GM23338 (cell line): ENCODE measurements at places on chromosomes 1 and 21. TPM values are rescaled to one million over a fixed set of nuclear protein-coding genes. Genes with fewer than 3 reads are reported as not detected.

Gene AKNAD1
- polyA plus RNA-seq, result not detected in 2 replicates

Gene IGSF21
- 14.5 and 15.7 TPM in 2 replicates for polyA plus RNA-seq

Gene LCE3D
- polyA plus RNA-seq, result 0.52 TPM in 1 of 2 replicates, not detected in the other

Gene CNKSR1
- polyA plus RNA-seq, result 9.7 and 9.8 TPM in 2 replicates

Gene TSPEAR
- polyA plus RNA-seq, result 0.45 and 0.92 TPM in 2 replicates

Gene LCE3C
- polyA plus RNA-seq, result not detected in 2 replicates

Gene ASAP3
- 28.0 and 31.3 TPM in 2 replicates for polyA plus RNA-seq

Gene KCND3
- polyA plus RNA-seq, result 0.03 and 0.18 TPM in 2 replicates

Gene VCAM1
- polyA plus RNA-seq, result 0.21 TPM in 1 of 2 replicates, not detected in the other

Gene PTPRU
- 7.9 and 8.0 TPM in 2 replicates for polyA plus RNA-seq

Gene ACTL8
- 0.56 and 0.71 TPM in 2 replicates for polyA plus RNA-seq

Gene FPGT
- 1.2 and 2.6 TPM in 2 replicates for polyA plus RNA-seq

DNA sequence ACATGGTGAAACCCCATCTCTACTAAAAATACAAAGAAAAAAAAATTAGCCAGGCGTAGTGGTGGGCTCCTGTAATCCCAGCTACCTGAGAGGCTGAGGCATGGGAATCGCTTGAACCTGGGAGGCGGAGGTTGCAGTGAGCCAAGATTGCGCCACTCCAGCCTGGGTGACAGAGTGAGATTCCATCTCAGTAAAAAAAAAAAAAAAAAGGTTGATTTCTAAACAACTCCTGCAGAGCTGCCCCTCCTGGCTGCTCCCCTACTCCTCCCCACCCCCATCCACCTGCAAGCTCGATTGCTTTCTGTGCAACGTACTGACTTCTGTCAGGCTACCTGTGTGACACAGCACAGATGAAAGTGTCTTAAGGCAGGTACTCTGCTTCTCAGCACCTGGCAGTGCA lies 13.3 kb downstream of the ETV3L start:
- DNase-seq, result peak; percentile 32

DNA sequence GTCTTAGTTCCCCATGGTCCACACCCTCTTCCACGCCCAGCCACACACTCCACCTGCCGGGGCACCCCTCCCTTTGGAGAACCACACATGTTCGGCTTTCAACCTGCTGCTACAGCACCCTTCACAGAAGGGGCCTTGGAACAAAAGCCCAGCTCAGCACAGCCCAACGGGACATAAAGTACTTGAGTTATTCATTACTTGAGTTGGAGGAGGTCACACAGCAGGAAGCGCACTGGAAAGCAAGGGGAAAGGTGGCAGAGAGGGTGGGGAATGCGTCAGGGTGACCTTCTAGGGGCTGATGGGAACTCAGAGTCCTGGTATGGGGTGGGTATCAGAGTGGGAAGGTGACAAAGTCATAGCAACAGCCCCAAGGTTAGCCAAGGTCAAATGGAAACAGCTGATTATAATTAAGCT lies 3.0 kb upstream of the ATP1B1 start:
- DNase-seq, result peak; percentile 12

DNA sequence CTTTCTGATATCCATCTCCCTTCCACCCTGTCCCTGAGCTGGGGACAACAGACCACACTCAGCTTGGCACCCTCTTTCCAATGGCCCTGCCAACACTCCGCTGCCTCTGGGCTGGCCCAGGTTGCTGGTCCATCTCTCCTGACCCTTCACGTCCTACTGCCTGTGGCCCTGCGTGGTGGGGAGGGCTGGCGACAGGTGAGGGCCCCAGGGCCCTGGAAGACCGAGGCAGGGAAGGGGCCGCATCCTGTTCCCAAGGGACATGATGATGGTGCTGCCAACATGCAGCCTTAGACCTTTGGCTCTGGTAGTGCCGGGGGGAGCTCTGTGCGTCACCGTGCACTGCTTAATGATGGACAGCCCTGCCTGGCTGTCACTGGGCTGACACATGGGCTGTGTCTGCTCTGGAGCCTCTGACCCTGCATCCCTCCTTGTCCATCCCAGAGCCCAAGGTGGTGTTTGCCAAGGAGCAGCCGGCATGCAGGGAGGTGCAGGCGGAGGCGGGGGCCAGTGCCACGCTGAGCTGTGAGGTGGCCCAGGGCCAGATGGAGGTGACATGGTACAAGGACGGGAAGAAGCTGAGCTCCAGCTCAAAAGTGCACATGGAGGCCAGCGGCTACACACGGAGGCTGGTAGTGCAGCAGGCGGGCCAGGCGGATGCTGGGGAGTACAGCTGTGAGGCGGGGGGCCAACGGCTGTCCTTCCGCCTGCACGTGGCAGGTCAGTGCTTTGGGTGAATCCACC lies 65.2 kb downstream of the OBSCN start:
- no peak for DNase-seq

GRCh38 chr1:39954870-39955546 lies at the start of gene MFSD2A:
MFSD2A (plus strand) TSS chr1:39955145; CDS start chr1:39955293, 148 bp downstream.
- DNase-seq, result peak; percentile 97

DNA sequence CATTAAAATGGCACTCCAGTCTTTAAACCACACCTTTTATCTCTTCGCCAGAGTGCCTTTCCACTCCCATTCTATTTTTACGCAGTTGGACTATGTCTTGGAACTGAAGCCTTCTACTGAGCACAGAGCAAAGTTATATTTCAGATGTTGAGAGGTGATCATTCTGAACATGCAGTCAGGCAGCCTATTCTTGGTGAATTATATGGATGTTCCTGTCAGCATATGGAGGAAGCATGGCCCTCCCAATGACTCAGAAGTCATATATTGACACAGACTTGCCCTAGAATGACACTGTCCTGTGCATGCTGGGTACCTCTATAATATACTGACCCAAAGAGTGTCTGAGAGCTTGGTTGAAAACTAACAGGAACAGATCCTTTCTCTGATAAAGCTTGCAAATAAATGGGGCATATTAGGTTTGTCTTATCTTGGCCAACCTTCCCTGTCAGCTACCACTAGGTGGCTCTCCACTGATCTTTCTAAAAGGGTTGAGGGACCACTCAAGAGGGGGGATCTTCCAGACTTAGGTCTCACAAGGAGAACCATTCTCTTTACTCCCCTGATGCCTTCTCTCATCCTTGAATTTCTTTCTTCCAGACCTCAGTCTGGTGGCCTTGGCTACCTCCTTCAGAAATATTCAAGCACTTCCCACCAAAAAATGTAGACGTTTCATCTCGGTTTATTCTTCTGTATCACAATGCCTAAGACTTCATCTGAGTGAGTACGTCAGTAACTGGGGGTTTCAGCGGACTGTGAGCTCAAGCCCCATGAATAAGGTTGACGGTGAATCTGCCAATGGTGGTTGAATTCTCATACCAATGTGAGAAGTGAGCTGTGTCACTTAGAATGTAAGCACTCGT lies 11.8 kb upstream of the ALG14 start:
- peak; percentile 83 for DNase-seq

DNA sequence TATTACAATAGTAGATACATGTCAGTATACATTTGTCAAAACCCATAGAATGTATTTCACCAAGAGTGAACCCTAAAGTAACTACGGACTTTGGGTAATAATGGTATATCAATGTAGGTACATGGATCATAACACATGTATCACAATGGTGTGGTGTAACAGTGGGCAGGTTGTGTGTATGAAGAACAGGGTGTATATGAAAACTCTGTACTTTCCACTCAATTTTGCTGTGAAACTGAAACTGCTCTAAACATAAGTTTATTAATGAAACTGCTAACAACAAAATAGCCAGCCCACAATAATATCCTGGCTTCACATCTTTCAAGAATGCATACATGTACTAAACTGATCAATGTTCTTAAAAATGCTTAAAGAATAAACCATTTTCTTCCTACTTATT lies 90.2 kb downstream of the RUSC1 start:
- no peak for DNase-seq

GRCh38 chr1:206457408-206458120 lies 12.7 kb upstream of the IKBKE start:
- no peak for DNase-seq

- DNase-seq, result no peak
Observed at GRCh38 chr1:29488794-29489311, 252.5 kb downstream of the PTPRU start.

DNA sequence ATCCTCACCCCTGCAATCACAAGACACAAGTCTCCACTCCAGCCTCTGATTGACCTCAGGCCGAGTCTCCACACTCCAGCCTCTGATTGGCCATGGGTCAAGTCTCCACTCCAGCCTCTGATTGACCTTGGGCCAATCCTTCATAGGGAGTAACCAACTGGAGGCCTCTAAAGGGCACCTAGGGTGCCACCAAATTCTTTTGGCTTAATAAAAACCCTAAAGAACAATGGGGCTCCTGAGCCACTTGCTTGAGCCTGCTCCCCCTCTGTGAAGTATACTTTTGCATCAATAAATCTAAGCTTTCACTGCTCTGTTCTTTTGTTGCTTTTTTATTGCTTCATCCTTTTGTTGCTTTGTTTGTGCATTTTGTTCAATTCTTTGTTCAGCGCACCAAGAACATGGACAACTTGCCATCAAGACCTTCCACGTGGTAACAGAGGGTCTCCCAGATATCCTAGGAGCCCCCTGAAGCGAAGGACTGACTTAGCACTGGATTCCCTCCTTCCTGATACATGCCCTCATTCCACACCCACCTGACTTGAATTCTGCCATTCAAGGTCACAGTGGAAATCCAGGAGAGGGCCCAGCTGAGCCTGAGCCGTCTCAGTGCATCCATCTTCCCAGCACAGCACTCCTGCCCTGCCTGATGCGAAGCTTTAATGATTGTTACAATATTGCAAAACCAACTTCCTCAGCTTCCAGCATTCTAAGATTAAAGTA lies 152.9 kb downstream of the NPHP4 start:
- no peak for DNase-seq

- DNase-seq, result peak; percentile 99
Observed at GRCh38 chr1:171220081-171220420, 28.2 kb upstream of the FMO1 start.

GRCh38 chr1:155978973-155979429 lies 654 bp upstream of the ARHGEF2 start:
- no peak for DNase-seq

- DNase-seq, result peak; percentile 8
Observed at GRCh38 chr1:196515904-196516303, 92.3 kb downstream of the KCNT2 start.

- DNase-seq, result peak; percentile 72
Observed at GRCh38 chr1:64948905-64949833, 17.2 kb downstream of the JAK1 start.

- peak; percentile 69 for DNase-seq
Observed at GRCh38 chr1:209427811-209428210, 155.7 kb upstream of the CAMK1G start.

DNA sequence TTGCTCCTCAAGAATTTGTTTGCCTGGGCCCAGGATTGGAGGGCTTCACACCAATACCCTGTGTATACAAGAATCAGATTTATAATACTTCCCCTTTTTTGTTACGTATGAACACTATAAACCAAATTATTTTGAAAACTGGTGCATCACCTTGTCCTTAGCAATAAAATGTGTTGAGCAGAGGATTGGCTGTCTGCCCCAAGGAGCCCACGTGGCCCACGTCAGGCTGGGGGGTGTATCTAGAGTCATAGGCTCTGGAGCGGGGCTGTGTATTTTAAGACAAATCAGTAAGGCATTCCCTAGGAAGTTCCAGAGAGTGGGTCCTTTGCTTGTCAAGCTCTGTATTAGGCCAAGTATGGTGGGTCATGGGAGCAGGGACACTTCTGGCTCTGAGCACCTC lies 2.0 kb upstream of the ST3GAL3 start:
- no peak for DNase-seq
